ENCODE measurements at places on chromosomes 3 and 15.

DNA sequence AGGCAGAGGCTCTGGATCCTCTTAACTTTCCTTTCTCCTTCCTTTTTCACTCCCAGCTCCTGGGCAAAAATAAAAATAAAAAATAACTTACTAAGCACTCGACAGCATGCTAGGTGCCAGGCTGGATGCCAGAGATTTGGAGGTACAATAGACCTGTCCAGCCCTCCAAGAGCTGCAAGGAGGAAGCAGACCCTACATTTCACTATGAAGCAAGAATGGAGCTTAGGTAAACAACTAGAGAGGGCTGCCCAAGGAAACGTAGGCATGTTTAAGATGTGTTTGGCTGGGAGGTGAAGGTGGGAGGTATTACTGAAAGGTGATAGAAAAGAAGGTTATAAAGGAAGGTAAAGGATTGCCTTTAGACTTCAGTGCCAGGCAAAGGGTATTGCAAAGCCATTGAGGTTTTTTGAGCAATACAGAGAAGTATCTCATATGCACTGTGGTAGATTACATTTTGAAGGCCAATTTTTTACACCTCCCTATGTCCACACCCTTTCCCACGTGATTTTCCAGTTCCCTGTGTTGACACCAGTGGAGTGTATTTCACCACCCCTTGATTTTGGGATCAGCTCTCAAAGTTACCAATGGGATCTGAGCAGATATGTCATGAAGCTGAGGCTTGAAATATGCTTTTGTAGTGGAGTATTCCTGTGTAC is 69.1 kb downstream of the DCLK3 start:
- DNase-seq: no peak

GRCh38 chr3:193814166-193814892 is 221.3 kb downstream of the OPA1 start:
- DNase-seq: no peak

DNA sequence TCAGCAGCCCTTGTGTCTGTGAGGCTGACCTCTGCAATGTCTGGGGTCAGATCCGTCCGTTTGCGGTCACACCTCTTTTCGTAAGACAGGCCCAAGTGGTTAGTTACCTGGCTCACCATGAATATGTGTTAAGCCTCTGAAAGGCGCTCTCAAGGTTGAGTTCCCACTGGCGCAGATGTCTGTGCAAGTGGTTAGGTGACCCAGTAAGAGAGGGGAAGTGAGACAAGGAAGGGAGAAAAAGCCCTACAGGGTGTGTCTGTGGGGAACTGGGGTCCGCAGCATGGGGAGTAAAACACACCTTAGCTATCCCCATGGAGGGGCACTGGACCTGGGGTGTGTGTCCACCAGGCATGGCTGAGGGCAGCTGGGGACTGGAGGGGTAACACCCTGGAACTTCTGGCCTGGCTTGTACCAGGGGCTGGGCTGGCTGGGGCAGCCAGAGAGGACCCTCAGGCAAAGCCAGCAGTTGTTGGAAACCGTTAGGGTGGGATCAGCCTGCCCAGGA is 391.6 kb upstream of the PROK2 start:
- no peak for DNase-seq

- no peak for DNase-seq
Measured at GRCh38 chr3:7190095-7190494, 329.2 kb downstream of the GRM7 start.

DNA sequence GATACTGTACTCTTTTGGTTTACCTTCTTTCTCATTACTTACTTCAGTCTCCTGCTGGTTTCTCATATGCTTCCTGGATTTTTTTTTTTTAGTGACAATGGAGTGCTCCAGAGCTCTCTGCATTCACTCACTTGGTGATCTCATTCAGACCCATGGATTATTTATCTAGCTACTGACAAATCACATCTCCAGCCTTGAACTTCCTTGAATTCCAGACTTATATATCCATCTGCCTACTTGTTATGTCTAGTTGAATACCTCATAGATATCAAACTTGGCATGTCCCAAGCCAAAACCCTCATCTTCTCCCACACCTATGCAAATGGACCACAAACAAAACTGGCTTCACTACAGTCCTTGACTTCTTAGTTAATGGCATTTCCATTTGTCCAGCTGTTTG is 234.7 kb upstream of the ZPLD1 start:
- DNase-seq: no peak

GRCh38 chr15:63156755-63157117 is 541 bp downstream of the RPS27L start:
- no peak for DNase-seq

Measured in stimulated activated CD8-positive, alpha-beta memory T cell treated with anti-CD3 and anti-CD28 coated beads, Interleukin-7, amount 100 ng/mL, for 1 hour (primary cell).